ENCODE measurements at places on chromosomes 11 and 22. TPM values are rescaled to one million over a fixed set of nuclear protein-coding genes. Genes with fewer than 3 reads are reported as not detected.
A peak's percentile ranks its signal among the peaks of the same experiment; 100 is the strongest.

The ACTN3 gene
- total RNA-seq, result not detected

DNA sequence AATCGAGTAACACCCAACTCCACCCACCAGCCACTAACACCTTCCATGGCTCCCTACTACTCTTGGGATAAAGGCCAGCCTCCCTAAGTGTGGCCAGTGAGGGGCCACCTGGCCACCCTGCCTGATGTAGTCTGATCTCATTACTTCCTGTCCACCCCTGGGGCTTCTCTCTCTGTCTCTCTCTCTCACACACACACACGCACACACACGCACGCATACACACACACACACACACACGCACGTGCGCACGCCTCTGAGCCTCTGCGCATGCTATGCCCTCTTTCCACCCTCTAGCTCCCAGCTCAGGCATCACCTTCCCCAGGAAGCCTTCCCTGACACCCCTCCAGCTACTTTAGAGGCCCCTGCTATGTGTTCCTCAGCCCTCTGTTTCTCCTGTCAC lies 3.9 kb downstream of the MFNG start:
- no peaks in the 10 kb centered on the region for H3K36me3 ChIP-seq
- no peaks in the 10 kb centered on the region for H3K27me3 ChIP-seq
- DNase-seq, result no peak
- H3K27ac ChIP-seq, result no peak overlapping the region

GRCh38 chr11:57474017-57474802 lies 13.9 kb downstream of the RTN4RL2 start:
- H3K27me3 ChIP-seq, result no peaks in the 10 kb centered on the region
- no peak overlapping the region for H3K4me3 ChIP-seq
- no peak overlapping the region for H3K27ac ChIP-seq
- no peaks in the 10 kb centered on the region for H3K36me3 ChIP-seq
- peaks cover 22% of the 10 kb centered on the region for H3K4me1 ChIP-seq

The EHF gene
- 121 TPM for total RNA-seq

DNA sequence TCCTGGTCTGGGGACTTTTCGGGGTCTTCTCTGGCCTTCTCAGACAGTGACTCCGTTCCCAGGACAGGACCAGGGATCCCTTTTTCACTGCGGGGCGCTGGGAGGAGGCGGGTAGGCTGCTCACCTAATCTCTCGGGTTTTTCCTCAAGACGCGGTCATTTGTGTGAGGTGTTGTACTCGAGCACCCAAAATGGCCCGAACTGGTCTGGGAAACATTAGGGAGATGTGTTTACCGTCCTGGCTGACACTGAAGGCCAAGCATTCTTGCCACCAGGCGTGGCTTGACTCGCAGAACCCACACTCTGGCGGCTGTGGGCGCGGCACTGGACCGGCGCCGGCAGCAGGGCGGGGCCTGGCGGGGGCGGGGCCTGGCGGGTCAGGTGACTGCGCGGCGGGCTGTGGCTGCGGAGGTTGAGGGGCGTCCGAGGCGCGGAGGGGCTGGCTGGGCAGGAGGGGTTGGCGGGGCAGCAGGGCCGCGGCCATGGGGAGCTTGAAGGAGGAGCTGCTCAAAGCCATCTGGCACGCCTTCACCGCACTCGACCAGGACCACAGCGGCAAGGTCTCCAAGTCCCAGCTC lies at the start of gene SWAP70:
TSS of gene SWAP70 (plus strand) at position 379 of the 577 bp plus-strand sequence. CDS start at position 482, 103 bp downstream.
- DNase-seq, result no peak
- H3K4me3 ChIP-seq, result peak within 1 kb of the TSS; percentile 99
- H3K36me3 ChIP-seq, result peaks cover 4% of the 10 kb centered on the region

DNA sequence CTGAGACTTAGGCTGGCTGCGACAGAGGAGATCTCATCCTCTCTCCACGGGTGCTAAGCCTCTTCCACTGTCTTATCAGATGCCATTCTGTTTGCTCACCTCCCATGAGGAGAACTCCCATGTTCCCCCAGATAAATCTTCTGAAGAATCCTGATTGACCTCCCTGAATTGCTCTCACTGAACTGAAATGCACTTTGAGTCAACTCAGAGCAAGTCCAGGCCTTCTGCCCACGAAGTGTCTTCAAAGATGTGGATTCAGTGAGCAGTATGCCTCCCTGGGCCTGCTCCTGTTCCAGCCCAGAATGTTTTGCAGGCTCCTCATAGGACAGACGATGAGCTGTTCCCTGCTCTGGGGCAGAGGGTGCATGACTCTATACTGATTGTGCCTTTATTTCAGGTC lies 17.4 kb downstream of the TUB start:
- H3K27ac ChIP-seq, result no peak overlapping the region
- no peaks in the 10 kb centered on the region for H3K36me3 ChIP-seq
- no peak for DNase-seq
- no peak overlapping the region for H3K4me3 ChIP-seq

The LRRN4CL gene
- total RNA-seq, result 45.2 TPM

GRCh38 chr11:85955531-85955930 lies 100.3 kb downstream of the CCDC83 start:
- no peak overlapping the region for H3K27ac ChIP-seq
- no peak for DNase-seq
- no peaks in the 10 kb centered on the region for H3K27me3 ChIP-seq

The ABTB2 gene
- total RNA-seq, result 10.8 TPM

GRCh38 chr11:93510196-93510873 lies 32.9 kb downstream of the SMCO4 start:
- no peaks in the 10 kb centered on the region for H3K27me3 ChIP-seq
- DNase-seq, result no peak
- no peaks in the 10 kb centered on the region for H3K36me3 ChIP-seq
- no peak overlapping the region for H3K4me3 ChIP-seq

DNA sequence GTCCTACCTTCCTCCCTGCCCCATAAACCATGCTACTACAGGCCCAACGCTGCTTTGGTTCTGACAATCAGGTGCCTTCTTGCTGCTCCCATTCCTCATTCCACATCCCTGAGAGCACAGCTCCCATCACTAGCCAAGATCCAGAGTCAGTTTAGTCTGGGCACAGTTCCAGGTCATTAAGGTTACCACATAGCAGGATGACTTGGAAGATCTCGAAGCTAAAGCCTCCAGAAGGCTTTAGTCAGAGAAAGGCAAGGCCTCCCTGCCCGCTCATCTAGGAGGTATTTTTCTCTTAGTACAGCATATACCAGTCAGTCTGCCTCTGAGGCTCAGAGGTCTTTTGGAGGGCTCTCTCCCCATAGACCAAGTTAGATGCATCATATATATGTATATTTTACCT lies 30.3 kb downstream of the TRIM66 start:
- H3K4me1 ChIP-seq, result no peaks in the 10 kb centered on the region
- no peak overlapping the region for H3K4me3 ChIP-seq
- DNase-seq, result no peak
- no peak overlapping the region for H3K27ac ChIP-seq
- H3K27me3 ChIP-seq, result no peaks in the 10 kb centered on the region

DNA sequence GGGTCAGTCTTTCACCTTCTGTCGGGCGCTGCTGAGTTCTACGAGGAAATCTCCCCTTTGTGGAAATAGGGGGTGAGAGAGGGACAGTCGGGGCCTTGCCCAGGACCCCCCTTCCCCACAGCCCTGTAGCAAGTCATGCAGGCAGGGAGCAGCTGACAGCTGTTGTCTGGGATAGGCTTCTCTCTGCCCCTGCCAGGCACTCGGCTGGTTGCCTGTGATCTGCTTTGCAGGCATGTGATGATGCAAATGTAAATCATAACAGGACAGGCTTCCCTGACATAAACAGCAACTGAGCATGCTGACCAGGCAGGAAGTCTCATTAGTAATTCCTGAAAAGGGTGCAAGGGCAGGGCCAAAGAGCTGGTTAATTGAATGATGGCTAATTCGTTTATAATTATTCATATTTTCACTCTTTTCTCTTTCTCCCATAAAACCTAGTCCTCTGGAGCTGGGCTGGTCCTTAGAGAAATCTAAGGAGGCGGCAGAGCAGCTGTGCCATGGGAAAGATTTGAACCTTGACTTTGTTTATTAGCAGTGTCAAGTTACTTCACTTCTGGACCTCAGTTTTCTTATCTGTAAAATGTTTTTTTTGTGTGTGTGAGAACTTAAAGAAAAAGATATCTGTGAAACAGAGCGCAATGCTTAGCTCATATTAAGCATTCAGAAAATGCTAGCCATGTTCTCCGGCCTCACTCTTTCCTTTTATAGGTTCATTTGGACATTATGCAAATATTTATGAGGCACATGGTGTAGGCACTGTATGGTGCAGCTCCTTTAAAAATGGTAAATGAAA lies 129.7 kb downstream of the LDLRAD3 start:
- H3K27me3 ChIP-seq, result no peaks in the 10 kb centered on the region
- no peaks in the 10 kb centered on the region for H3K36me3 ChIP-seq
- H3K27ac ChIP-seq, result peak overlapping the region; percentile 15
- no peak for DNase-seq
- no peak overlapping the region for H3K4me3 ChIP-seq
- H3K4me1 ChIP-seq, result peaks cover 32% of the 10 kb centered on the region
